ENCODE measurements at places on chromosomes 12 and 14.

GRCh38 chr12:94297096-94297699 lies 148.8 kb downstream of the PLXNC1 start:
- DNase-seq: no peak

DNA sequence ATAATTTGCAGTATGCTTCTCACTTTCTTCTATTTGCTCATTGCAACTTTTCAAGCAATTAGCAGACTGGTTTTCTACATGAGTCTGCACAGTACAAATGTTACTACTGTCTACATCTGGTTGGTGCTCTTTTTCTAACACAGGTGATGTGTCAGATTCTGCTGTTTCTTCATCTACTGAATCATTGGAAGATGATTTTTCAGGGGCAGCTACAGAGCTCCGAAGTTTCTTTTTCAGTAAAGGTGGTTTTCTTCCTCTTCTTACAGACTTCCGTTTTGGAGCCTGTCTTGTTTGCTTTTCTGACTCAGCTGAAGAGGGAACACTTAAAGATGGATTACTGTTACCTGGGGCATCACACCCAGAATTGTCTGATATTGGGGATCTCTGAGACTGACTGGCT lies 62.1 kb downstream of the SCAF11 start:
- DNase-seq: no peak

DNA sequence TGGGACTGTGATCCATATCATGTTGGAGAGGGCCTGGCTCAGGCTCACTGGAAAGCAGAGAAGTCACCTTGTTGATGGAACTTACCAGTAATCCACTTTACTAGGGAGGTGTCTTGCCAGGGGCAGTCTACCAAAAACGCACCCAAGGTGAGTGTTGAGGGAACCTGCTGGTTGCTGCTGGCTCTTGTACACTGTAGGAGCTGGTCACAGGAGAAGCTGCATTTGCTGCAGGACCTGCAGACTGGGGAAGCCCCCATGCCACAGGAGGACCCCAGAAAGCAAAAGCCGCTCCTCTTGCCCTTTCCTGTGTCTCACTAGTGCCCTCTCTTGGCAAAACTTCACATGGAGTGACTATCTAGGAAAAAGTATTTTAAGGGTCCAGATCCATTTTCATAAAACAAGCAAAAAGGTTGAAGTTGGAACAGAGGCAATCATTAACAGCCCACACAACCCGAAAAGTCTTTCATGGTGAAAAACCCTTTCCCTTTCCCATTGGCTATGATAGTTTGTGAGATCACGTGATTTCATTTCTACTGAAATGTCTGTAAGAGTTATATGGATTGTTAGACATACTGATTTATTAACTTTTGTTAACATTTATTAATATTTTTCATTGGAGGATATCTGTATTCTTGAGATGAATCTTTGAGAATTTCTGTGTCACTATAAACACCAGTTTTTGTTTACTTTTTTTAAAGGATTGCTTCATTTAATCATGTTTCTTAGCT lies 59.2 kb downstream of the RASSF8 start:
- no peak for DNase-seq

- DNase-seq: no peak
These were observed 41.0 kb downstream of the CMKLR1 start for GRCh38 chr12:108297895-108298760.

GRCh38 chr14:73325630-73326299 lies 88.5 kb downstream of the PAPLN start:
- no peak for DNase-seq

DNA sequence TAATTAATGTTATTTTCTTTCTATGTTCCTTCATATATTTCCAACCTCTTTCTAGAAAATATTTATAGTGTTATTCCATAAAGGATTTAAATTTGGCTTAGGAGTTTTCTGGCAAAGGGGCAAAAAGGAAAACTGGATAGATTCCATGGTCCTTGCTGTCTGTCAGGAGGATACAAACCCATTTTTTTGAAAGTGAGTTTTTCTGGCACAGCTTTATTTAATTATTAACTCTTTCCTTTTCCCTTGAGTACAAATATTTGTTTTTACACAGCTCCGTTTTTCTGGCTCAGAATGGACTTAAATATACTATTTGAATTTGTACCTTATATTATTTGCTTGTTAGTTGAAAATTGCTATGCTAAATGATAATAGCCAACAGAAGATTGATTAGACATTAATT lies 56.3 kb downstream of the MNAT1 start:
- DNase-seq: no peak

GRCh38 chr12:94872007-94872653 lies 131.4 kb downstream of the NDUFA12 start:
- DNase-seq: no peak

GRCh38 chr12:51662728-51663154 lies 71.7 kb downstream of the SCN8A start:
- DNase-seq: no peak

GRCh38 chr12:103839609-103840461 lies 1.2 kb downstream of the NT5DC3 start:
- no peak for DNase-seq

- DNase-seq: no peak
These were observed 94.9 kb downstream of the CHGA start for GRCh38 chr14:93017898-93018297.

GRCh38 chr12:113077859-113078255 lies 21.3 kb downstream of the DTX1 start:
- no peak for DNase-seq

DNA sequence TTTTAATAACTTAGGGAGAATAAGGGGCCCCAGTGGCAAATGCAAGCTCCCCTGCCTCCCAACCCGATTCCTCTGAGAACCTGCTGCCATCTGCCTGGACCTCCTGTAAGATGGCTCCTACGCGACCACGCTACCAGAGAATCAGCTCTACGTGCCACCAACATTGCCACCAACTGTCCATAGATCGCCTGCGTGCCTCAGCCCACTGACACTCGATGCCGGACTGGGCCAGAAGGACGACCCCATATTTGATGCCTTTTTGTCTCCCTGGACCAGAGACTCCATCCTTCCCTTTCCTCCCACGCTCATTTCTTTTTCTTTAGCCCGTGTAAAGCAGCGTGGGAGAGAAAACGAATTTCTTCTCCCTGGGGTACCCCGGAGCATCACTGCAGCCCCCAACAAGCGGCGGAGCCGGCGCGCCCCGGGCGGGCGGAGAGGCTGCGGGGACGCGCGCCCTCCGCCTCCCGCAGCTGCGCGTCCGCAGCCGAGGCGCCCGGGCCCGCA lies 565 bp upstream of the KLHL42 start:
- peak; percentile 31 for DNase-seq

GRCh38 chr14:94368956-94369355 lies 19.4 kb downstream of the SERPINA1 start:
- DNase-seq: no peak

- DNase-seq: no peak
These were observed at the start of gene IRAK3 for GRCh38 chr12:66188584-66189485. TSS of gene IRAK3 (plus strand) at chr12:66189214. CDS start at chr12:66189300, 86 bp downstream.

DNA sequence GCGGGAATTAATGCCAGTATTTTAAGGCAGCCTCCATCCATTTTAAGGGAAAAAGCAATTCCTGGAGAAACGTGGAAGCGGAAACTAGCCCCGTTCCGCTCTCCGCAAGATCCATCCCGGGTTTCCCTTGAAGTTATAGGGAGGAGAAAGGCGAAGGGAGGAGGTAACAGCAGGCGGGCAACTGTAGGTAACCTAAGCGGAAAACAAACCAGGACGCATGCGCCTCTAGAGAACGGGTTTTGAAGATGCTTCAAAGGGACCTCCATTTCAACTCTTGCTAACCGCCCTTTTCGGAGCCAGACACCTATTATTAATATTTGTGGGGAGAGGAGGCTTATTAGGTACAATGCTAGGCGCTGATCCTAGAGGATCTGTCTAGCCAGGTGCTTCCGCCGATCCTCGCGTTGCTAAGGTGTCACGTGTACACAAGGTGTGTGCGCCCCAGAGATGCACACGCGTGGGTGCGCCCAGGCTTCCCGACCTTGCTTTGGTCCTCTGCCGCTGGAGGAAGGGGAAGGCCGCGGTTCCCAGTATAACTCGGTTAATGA lies 6.2 kb downstream of the TBX5 start:
- DNase-seq: no peak

- DNase-seq: no peak
These were observed 77.0 kb downstream of the DIO2 start for GRCh38 chr14:80134321-80134720.

- DNase-seq: no peak
These were observed 998.8 kb upstream of the TMEM132C start for GRCh38 chr12:127268213-127268612.

- DNase-seq: no peak
These were observed 30.7 kb downstream of the OTOGL start for GRCh38 chr12:80129895-80130530.

GRCh38 chr12:100375038-100375735 lies 18.3 kb downstream of the SLC17A8 start:
- DNase-seq: peak; percentile 8

GRCh38 chr12:25322351-25322750 lies 71.6 kb upstream of the KRAS start:
- no peak for DNase-seq

DNA sequence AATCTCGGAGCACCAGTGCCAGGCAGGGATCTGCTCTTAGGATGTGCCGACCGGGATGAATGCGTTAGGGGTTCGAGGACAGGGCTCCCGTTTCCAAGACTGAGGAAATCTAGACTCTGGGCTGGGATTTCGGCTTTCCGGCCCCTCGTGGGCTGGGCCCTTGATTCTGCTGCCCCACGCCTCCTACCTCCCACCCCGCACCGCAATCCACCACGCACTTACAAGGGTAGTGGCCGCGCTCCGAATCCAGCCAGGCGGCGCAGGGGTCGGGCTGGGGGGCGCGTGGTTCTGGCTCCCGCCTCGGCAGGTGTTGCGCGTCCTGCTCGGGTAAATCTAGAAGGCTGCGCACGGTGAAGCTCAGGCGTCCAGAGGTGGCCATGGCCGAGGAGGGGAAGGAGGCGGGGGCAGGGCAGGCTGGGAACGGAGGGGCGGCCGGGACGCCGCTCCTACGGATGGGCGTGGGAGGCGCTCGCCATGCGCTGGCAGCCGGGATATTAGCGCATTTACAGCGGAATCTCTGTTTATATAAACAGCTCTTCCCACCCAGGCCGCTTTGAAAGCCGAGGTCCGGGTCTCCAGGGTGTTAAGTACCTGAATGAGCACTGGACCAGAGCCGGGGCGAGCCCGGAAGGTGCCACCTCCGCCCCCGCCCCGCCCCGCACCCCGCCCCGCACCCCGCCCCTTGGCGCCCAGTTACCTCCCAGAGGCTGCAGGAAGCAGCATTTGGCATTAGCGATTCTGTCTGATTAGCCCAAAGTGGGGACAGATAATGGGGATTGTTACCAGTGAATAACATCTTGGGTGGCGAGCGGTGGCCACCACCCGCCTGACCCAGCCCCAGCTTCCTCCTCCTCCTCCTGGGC lies at the start of gene NKX2-8:
NKX2-8 (minus strand) TSS at position 604 of the 863 bp plus-strand sequence; CDS start at position 379, 225 bp downstream.
- DNase-seq: no peak

GRCh38 chr14:63542231-63542999 lies 762 bp downstream of the PPP2R5E start:
- DNase-seq: no peak

DNA sequence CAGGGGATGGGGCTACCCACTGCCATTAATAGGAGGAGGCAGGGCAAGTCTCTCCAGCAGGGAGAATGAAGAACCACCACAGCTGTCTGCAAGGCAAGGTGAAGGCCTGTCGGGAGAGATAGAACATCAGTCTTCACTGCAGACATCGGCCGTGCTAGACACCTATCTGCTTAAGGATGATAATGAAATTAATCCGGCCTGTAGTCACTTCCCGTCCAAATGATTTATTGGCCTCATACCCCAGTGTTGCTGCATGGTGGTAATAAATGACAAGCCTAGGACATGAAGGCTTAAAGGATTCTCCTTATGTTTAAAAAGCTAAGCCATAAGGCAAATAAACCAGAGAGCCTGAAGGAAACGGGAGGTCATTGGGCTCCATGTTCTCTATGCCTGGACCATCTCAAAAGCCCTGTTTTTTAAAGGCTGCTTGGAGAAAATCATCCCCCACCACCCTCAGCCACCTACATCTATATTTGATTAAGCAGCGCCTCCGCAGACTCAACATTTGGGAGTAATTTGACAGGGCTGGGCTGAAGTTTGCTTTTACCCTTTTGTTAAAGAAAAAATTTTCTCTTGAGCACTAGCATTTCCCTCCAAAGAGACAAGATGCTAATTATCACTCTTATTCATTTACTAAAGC lies 137.7 kb downstream of the PLXNC1 start:
- DNase-seq: no peak

DNA sequence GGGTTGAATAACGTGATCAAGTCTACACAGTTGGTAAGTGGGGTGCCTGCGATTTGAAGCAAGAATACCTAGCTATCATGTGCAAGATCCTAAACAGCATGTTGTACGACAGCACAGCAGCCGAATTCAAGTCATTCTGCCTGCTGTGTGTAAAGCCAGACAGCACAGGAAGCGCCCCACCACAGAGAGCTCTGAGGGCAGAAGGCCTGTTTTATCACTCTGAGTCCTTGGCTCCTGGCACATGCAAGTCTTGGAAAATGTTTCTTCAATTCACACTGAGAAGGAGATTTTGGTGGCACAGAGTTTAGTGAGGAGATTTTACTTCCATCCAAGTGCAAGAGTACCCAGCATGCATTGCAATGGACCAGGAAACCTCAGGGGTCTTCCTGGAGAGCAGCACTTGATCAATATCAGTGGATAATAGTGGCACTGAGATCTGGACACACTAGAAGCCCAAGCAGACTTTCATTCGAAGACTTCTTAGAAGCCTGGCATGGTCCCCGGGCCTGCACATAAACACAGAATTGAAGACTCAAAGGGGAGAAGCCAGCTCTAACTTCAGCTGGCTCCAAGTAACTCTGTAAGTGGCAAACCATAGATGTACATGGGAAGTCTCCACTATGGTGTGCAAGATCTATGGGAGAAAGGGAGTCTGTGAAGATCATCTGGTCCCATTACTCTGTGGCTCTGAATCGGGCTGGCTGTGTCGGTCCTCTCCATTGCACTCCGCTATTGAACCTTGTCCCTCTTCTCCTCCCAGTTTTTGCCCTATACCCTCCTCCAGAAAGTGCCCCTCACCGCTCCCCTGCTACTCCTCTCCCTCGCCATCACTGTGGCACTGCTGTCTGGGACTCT lies 1.5 kb upstream of the KRT1 start:
- no peak for DNase-seq

DNA sequence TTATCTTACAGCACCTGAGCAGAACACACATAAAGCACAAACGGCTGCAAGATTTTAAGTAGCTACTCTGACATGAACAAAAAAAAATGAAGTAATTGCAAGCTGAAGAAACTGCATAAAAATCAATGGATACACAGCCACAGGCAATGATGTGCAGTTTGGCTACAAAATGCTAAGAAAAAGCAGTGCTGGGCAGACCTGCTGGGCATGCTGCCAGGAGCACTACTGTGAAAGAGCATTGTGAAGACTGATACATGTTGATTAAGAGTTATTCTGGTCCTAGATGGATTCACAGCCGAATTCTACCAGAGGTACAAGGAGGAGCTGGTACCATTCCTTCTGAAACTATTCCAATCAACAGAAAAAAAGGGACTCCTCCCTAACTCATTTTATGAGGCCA lies 20.1 kb upstream of the RTN1 start:
- DNase-seq: peak; percentile 1

GRCh38 chr14:69048456-69048855 lies 69.4 kb upstream of the ACTN1 start:
- no peak for DNase-seq

GRCh38 chr14:99626041-99626648 lies 18.8 kb upstream of the HHIPL1 start:
- no peak for DNase-seq
